HFF-Myc (cell line): ENCODE measurements at places on chromosomes 6 and 20.

DNA sequence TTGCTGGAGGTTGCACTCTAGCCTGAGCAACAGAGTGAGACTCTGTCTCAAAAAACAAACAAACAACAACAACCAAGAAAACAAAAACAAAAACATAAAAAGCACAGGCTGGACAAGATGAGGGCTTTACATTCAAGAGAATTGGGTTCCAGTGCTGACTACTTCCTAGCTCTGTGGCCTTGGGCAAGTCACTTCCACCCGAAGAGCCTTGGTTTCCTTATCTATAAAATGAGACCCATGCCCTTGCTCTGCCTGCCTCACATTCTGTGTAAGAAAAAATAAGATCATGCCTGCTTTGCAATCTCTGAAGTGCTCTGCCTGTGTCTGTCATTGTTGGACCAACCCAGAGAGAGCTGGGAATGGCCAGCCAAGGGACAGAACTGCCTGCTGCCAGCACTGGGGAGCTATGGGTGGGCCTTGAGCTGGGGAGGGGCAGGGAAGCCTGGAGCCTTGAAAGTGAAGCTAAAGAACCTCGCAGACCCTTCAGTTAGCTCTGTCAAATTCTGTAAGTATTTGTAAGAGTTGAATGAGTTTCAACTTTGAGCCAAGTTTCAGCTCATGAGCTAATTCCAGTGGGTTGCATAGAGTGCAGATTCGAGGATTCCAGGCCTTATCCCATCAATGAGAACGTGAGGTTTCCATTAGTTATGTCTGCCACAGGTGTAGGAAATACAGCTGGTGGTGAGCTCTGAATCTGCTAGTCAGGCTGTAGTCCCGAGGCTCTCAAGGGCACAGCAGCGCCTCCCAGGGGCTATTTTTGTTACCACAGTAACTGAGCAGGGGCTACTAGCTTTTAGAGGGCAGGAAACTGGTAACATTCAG lies 93.2 kb downstream of the DLGAP4 start:
- DNase-seq = peak; percentile 32

- no peak for DNase-seq
These were observed 14.4 kb downstream of the DLL1 start for GRCh38 chr6:170276369-170277057.

- DNase-seq = no peak
These were observed 20.3 kb downstream of the GTPBP2 start for GRCh38 chr6:43608807-43609206.

GRCh38 chr6:110048221-110048875 lies 70.2 kb downstream of the GPR6 start:
- no peak for DNase-seq

GRCh38 chr6:161459008-161459615 lies 185.3 kb upstream of the AGPAT4 start:
- no peak for DNase-seq

DNA sequence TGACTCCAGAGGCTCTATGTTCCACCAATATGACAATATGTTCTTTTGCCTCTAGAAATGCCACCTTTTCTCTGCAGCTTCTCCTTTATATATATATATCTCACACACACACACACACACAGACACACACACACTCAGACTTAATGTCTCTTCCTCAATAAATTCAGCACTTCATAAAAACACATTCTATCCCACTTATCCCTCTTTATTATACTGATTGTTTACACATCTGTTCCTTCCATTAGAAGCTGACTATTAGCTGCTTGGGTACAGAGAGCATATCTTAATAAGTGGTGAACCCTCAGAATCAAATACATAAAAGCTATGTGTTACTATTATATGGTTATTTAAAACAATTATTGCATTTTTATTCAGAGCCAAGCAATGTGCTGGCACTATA lies 23.3 kb downstream of the NRSN1 start:
- no peak for DNase-seq

- no peak for DNase-seq
These were observed 274.8 kb downstream of the LRFN2 start for GRCh38 chr6:40312213-40313015.

DNA sequence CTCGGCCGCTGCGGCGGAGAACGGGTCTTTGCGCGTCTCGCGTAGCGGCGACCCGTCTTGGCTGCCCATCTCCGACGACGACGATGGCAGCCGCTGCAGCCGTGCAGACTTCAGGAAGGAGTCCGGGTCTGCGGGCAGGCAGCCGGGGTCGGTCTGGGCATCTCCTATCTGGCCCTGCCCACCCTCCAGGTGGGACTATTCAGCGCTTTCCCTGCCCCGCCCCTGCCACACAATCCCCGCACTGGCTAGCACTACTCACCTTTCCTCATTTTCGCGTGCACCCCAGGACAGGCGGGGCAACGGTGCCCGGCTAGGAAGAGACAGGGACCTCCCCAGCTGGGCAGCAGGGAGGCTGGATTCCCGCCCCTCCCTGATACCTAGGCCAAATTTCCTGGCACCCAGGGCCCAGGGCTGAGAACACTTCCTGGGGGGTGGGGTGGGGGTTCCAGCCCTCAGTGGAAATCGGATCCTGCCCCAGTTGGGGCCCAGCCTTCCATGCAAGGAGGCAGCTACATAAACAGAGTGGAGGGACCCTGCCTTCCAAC lies 9.2 kb downstream of the GGT7 start:
- no peak for DNase-seq

DNA sequence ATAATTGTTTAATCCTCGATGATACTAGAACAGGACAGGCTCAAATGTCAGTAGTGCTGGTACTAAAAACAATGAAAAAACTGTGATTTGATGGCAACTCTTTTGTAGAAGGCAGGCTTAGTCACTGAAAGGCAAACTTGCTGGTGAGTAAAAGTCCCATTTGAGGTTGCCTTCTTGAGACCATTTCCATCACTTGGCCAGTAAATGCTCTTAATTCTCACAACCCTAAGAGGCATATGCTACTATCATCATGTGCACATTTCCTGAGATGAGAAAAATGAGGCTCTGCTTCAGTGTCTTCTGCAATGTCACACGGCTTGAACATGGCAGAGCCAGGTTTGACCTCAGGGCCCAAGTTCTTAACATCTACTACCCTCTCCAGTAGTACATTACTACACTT lies 9.9 kb downstream of the AKIRIN2 start:
- no peak for DNase-seq

DNA sequence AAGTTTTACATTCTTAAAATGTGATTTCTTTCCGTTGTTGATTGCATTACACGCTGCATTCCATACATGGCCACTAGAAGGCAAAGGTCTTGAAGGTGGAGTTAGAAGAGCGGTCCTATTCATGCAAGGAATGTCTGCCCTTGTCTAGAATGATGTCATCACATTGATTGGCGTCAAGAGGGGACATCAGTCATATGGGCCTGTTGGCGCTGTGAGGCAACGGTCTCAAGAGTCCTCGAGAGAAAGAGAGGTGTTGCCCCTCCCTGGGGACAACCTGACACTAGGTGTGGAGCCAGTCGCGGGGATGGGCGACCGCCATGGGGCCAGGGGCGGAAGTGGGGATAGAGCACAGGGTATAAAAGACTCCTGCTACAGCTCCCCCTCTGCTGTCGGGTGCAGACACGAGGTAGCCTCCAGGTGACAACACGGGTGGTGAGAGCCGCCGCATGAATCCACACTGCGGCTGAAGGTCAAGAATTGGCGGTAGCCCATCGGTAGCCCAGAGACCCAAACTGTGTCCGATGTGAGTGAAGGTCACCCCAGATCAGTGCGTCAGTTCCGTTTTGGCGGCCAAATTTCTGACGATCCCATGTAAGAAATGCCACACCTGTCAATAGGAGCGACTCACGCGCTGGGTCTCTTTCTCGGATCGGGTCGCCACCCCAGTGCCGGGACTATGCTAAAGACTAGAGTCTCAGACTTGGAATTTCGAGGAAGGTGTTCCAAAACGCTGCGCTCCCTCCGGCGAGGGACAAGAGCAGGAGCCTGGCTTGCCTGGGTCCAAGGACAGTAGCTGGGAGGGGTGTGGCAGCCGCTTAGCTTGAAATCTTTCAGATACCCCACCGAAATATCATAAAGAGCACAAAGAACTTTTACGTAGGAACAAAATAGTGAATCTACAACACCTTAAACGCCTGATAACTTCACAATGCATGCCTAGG lies 93.2 kb upstream of the ZNF184 start:
- no peak for DNase-seq

DNA sequence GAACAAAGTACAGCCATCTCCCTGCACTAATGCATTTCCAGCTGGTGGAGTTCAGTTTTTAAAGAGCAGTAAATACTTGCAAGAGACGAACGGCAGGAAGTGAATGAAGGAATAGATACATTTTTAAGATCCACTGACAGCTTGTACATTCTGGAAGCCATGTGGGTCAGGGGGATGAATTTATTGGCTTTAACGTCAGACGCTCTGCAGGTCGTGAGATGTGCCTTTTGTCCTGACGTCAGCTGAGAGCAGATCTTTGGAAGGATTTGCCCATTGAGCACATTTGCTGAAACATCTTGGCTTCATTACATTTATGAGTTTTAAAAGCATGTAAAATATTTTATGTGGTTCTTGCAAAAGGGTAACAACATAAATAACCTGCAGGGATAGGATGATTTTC lies 29.5 kb upstream of the SALL4 start:
- DNase-seq = peak; percentile 92

DNA sequence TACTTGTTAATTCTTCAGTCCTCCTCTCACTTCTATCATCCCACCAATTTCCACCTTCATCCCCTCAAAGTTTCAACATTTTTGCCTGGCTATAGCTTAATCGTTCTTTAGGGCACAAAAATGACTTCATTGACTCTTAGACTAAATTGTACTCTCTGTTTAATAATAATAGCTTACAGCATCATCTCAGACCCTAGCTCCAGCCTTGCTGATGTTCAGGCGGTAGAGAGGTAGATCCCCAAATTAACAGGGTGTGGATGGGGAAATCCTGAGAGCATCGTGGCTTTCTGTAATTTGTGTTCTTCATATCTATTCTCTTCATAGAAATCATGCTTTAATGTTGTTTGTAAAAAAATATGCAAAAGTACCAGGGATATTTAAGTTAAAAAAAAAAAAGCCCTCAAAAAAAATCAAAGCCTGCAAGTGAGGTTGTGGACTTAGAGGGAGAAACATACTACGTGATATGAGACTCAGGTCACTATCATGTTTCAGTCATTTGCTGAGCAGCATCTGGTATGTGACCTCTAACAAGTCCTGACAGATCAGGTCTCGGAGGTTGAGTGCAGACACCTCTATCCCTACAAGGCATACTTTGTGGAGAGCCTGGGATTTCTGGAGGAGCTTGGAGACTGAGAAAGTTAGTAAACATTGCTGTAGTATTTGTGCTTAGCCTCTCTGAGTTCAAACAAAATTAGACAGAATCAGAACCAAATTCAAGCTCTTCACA lies 1063.3 kb upstream of the CITED2 start:
- DNase-seq = no peak

GRCh38 chr6:127884134-127884533 lies 16.7 kb downstream of the THEMIS start:
- no peak for DNase-seq

DNA sequence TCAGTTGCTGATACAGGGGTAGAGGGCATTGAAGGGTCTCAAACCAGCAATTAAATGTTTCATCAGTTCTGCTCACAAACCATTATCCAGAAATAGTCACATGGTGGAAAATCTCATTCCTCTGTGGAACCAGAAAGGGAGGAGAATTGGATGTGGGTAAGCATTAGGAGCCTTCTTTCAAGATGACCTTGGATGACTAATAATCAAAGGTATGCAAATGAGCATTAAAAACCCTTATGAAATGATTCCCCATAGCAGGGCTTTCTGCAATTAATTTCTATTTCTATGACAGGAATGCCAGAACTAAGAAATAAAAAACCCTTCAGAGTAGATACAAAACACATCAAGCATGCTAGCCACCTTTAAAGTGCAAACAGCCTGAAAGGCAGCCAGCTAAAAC lies 37.4 kb upstream of the HCRTR2 start:
- DNase-seq = no peak

DNA sequence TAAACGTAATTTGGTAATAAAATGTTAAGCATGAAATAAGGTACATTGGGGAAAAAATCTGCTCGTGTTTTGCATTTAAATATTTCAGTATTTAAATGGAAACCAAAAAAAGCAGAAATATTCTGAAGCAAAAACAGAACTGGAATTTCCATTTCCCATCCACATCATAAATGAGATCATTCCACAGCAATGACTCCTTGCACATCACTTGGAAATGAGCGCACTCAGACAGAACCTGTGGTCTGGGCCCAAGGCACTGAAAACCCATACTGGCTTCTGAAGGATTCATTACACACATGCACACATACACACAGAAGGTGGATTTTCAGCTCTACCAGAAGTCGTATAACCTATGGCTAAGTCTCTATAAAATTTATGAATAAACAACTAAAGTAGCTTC lies 174.8 kb downstream of the IBTK start:
- no peak for DNase-seq

DNA sequence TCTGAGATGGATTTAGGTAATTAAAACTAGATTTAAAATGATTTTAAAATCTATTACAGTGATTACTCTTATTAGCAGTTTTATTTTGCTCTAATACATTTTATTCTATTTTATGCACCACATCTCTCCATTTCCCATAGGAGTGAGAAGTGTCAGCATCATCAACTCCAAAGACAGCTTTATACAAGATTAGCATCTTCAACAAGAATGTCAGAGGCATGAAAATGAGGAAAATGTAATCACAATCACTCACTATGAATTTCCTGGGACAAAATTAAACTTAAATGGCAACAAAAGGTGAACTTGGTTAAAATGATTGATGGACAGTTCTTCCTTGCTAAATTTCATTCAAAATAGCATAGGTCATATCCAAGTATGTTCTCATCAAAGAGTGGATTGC lies 19.8 kb downstream of the HDGFL1 start:
- no peak for DNase-seq

- DNase-seq = no peak
These were observed 26.0 kb downstream of the PRPF6 start for GRCh38 chr20:64006902-64007301.

DNA sequence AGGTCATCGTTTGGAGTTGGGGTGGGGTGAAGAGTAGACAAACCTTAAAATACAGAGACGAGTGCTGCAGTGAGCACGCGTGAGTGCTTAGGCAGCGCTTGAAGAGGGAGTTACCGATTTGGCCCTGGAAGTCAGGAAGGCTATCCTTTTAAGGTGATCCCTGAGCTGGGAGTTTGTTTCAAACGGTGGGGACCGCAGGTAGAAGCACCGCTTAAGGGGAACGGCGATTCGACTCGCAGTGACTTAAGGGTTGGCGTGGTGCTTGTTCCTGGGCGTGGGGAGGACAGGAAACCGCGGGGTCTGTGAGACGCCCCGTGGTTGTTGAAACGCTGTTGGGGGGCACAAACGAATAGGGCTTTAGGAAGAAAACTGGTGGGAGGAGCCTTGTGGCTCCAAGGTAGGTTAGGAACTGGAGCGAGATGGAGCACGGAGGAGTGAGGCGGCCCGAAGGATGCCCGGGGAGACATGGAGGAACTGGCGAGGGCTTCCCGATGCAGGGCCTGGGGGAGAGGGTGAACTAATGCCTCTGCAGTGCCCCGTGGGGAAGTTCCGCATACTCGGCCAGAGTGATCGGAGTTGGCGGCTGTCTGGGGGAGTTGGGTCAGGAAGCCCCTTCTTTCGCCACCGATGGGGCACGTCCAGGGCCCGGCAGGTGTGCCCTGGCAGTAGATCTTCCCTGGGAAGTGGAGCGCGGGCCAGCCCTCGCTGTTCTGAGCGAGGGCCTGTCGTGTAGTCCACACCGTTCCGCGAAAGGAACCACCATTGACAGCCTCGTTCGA lies 1.3 kb upstream of the CDYL start:
- no peak for DNase-seq

- DNase-seq = no peak
These were observed 2.3 kb downstream of the UCKL1 start for GRCh38 chr20:63953764-63954429.
